Stimulated activated CD4-positive, alpha-beta T cell treated with anti-CD3 and anti-CD28 coated beads, TNF-alpha, amount 100 ng/mL, for 24 hours (primary cell): ENCODE measurements at places on chromosomes 2 and 18.

DNA sequence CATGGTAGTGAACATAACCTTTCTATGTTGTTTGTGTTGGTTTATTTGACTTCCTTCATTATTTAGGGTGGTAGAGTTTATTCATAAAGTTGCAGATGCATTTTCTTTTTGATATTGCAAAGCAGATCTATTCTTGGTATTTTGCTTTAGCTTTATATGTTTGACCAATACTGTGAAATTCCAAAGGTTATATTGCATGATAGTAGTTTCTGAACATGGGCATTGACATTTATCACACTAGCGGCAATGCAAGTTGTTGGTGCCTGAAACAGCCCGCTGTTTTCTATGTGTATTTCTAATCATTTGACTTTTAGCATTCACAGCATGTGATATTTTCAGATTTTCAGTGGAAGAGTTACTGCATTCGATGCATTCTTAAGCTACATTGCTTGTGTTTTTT lies 87.2 kb downstream of the ASXL3 start:
- no peak for DNase-seq

- DNase-seq, result no peak
Observed at GRCh38 chr2:95029898-95030341, 4.4 kb downstream of the MAL start.

GRCh38 chr2:183866666-183867065 lies 731.7 kb upstream of the ZNF804A start:
- DNase-seq, result no peak

DNA sequence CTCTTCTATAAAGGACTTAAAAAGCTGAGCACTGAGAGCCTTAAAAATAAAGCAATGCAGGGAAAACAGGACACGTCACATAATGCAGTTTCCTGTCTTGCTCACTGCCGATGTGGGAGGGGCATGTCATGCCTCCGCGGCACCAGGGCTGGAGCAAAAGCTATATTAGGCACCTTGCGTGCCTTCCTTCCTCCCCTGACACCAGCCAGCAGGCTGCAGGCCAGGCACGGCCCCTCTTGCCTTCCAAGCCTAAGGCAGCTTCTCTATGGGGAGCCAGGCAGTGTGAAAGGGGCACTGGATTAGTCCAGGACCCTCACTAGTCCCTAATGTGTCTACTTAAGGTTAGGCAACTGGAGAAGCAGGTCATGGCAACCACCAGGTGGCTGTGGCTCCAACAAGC lies 26.3 kb downstream of the MRPL35 start:
- DNase-seq, result peak; percentile 24

GRCh38 chr2:27000995-27001394 lies 30.6 kb downstream of the MAPRE3 start:
- no peak for DNase-seq

GRCh38 chr2:176493226-176493825 lies 224.1 kb downstream of the MTX2 start:
- DNase-seq, result no peak

DNA sequence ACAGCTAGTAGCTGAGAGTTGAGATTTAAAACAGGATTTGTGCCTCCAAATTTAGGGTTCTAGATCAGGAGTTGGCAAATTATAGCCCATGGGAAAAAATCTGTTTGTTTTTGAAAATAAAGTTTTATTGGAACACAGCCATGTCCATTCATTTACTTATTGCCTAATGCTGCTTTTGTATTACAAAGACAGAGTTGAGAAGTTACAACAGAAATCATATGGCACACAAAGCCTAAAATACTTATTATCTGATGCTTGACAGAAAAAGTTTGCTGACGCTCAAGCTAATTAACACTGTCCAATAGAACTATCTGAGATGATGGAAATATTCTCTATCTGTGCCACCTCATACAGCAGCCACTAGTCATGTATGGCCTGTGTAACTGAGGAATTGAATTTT lies 229.1 kb upstream of the RASGRP3 start:
- no peak for DNase-seq

GRCh38 chr2:61357681-61358080 lies 113.2 kb downstream of the USP34 start:
- DNase-seq, result no peak

DNA sequence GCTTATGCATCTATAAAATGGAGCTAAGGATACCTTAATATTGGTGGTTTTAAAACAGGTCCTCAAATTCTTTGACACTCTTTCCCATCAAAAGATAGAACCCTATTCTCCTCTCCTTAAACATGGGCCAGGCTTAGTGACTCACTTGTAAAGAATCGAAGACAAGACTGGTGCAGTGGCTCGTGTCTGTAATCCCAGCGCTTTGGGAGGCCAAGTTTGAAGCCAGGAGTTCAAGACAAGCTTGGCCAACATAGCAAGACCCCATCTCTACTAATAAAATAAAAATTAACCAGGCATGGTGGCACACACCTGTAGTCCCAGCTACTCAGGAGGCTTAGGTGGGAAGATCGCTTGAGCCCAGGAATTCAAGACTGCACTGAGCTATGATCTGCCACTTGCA lies 44.5 kb downstream of the CYBRD1 start:
- no peak for DNase-seq

DNA sequence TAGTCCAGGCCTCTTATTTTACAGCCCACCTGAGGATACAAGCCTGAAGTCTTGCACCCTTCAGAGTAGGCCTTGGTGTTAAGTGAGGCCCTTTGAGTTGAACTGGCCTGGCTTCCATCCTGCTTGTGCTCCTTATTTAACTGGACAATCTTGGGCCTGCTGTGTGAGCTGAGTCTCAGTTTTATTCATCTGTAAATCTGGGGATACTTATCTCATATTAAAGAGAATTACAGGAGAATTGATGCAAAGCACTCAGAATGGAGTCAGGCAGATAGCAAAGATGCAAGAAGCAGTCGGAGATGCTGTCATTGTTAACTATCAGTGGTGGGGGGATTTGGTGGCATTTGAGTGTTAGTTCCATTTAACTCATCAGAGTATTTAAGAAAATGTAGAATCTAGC lies 36.8 kb downstream of the MFSD6 start:
- DNase-seq, result no peak

- DNase-seq, result no peak
Observed at GRCh38 chr2:149612122-149612521, 24.5 kb upstream of the MMADHC start.

- no peak for DNase-seq
Observed at GRCh38 chr2:195122653-195123052, 534.4 kb upstream of the SLC39A10 start.

DNA sequence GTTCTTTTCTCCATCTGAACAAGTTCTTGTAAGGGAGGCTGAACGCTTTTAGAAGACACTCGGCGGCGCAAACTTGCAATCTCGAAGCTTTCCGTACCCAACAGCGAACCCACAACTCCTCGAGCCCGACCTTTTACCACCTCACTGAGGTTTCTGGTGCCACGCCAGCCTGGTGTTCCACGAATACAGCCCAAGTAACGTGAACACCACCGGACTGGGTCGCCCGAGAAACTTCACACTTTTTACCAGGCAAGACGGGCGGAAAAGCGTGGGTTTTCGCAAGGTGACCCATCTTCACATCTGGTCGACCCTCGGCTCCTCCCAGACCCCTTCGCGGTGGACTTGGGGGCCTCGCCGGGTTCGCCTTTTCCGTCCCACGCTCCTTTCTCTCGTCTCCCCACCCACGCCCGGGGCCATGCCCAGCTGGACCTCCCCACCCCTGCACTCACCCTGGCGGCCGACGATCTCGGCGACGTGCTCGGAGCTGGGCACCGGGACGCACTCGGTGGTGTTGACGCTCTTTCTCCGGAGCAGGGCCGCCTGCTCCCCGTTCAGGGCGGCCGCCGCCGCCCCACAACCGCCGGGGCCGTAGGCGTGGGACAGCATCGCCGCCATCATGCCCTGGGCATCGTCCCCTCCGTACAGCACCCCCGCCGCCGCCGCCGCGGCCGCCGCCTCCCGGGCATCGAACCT lies 1.2 kb downstream of the MEX3C start:
- no peak for DNase-seq

- DNase-seq, result no peak
Observed at GRCh38 chr18:76593843-76594242, 98.8 kb upstream of the ZNF516 start.

DNA sequence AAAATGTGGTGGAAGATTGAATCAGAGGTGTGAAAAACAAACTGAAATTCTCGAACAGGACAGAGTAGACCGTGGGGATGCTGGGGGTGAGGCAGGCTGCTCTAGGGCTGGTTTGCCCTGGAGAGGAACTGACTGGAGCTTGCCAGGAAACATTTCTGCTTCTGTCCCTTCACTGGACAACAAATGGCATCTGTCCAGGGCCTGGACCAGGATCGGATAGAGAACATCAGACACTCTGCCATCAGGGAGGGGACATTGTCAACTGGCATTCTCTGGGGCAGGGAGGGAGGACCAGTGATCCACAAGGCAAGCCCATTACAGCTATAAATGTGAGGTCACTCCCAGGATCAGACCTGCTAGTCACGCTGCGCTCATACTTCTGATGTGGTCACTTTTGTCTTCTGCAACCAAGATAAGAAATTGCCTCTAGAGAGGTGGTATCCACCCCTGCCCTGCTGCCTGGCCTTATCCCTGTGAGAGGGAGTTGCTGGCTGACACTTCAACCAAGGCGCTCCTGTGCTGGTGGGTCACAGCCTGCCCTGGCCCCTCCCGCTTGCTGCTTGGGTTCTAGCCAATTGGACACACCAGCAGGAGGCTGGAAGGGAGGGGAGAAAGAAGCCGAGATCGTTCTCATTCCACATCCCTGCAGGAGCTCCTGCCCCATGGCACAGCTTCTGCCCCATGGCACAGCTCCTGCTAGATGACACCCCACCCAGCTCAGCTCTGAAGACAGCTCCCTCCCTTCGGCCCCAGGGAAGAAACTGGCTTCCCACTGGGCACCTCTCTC lies 8.7 kb downstream of the NPPC start:
- no peak for DNase-seq

DNA sequence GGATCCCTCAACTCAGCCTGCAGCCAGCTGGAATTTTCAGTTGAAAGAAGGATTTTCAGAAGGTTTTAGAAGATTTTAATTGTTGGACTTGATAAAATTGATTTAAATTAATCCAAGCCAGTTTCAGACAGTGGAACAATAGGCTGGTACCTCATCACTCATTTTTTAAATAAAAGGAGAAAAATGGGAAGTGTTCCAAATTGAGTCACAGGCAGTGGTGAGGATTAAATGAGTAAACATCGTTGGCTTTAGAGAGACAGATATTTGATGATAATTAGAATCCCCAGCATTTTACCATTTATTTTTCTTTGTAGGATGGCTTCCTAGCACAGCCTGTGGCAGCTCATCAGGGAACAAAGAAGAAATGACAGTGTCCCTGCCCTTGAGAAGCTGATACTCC lies 7.4 kb downstream of the CXCR4 start:
- no peak for DNase-seq

GRCh38 chr18:59549503-59550173 lies 147.6 kb downstream of the CCBE1 start:
- no peak for DNase-seq

- no peak for DNase-seq
Observed at GRCh38 chr18:45251236-45251635, 364.0 kb upstream of the SLC14A2 start.

DNA sequence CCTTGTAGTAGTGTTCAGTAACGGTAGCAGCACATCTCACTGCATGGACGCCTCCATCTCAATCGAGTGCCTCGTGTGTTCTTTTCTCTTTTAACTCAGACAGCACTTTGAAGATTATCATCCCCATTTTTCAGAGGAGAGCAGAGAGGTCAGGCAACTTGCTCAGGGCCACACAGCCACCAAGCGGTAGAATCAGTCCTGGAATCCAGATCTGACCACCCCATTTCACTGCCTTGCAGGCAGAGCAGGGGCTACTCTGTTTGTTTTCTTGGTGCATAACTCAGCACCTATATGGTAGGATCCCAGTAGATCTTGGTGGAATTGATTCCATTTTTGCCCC lies 129.5 kb downstream of the SMAD7 start:
- DNase-seq, result no peak

- no peak for DNase-seq
Observed at GRCh38 chr2:171436307-171436706, 2.3 kb downstream of the DCAF17 start.

DNA sequence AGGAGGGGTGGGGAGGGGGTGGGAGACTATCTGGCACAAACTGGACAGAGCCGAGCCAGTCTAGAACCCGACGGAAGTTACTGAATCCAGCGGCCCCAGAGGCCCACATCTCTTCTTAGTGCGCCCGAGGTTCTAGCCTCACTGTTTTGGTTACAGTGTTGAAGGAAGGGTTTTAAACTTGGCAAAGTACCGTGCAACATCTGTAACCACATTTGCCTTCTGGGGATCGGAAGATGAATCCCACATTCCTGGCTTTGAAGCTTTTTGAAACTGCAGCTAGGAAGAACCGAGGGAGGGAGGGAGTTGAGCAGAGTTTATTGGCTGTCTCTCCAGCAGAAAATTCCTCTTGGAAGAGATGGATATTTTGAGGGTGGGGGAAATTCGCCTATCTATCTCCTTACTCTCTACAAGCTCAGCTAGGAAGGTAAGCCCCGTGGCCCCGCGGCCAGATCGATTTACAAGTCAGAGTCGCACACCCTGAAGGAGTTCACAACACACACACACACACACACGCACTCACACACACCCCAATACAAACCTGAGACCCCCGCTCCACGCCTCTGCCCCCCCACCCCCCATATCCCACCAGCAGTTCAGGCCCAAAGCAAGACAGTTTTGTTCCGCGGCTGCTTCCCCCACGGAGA lies 1.0 kb downstream of the ACVR1 start:
- DNase-seq, result no peak

GRCh38 chr2:18506883-18507509 lies 53.5 kb downstream of the RDH14 start:
- DNase-seq, result no peak

DNA sequence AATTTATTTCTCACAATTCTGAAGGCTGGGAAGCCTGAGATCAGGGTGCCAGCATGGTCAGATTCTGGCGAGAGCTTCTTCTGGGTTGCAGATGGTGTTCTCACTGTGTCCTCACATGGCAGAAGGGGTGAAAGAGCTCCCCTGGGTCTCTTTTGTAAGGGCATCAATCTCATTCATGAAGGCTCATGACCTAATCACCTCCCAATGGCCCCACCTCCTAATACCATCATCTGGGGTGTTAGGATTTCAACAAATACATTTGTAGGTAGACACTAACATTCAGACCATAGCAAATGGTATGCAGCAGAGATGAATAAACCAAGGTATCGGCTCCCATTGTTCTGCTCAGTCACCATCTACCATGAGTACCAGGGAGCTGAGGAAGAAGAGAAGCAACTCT lies 32.7 kb downstream of the YPEL5 start:
- no peak for DNase-seq

GRCh38 chr2:159042115-159042850 lies 73.8 kb downstream of the TANC1 start:
- no peak for DNase-seq

DNA sequence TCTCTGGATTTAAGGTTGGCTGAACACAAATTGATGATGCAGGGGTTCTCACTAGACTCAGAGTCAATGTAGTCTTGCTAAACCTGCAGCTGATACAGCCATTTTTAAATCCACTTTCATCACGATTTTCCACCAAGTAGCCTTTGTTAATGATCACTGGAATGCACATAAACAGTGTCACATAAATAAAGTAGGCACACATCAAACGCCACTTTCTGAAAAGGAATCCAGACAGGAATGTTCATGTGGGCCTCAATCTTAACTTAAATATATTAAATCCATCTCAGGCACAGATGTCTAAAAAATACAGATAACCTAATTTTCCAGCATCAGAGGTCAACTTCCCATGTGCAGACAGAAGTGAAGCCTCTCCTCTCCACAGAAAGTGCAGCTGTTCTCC lies 58.3 kb downstream of the LAMA1 start:
- no peak for DNase-seq
